ENCODE measurements at places on chromosomes 2 and 18.

- no peak for DNase-seq
Measured at GRCh38 chr2:26435106-26435505, 33.4 kb downstream of the DRC1 start.

GRCh38 chr2:28688818-28689217, 62.8 kb upstream of the PPP1CB start:
- no peak for DNase-seq

GRCh38 chr2:233713262-233713615, 532 bp downstream of the UGT1A5 start:
- no peak for DNase-seq

- no peak for DNase-seq
Measured at GRCh38 chr18:72104851-72105250, 439.3 kb downstream of the CBLN2 start.

DNA sequence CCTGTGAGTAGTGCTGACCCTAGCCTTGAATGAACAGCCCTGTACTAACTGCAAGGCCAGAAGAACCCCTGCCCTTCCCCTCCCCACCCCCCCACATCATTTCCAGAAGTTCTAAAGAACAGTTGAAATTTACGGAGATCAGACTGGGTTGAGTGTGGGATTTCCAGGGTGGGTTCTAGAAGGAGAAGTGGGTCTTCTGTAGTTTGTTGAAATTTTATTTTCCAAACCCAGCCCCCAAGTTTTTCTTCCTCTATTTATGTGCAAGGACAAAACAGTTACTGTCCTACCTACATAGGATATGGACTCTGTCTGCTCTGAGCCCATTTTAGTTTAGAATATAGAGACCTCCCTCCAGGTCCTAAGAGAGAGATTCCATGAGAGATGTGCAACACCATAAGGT, 26.3 kb upstream of the CASP10 start:
- DNase-seq = no peak

DNA sequence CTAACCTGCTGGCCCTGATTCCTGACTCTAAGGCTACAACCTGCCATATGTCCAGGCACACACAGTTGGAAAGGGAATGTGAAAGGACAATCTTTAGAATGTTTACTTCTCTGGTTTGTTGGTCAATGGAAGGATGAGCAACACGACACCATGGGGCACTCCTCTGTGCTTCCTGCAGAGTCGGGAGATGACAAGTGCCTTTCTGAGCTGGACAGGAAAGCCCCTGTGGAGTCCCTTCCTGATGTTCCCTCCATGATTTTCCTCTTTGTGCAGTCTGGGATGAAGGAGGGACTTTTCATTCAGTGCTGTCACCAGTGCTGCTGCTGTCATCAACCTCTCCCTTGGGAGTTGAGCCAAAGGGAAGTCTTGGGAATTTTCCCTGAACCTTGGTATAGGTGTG, 22.6 kb upstream of the SERPINB7 start:
- no peak for DNase-seq

DNA sequence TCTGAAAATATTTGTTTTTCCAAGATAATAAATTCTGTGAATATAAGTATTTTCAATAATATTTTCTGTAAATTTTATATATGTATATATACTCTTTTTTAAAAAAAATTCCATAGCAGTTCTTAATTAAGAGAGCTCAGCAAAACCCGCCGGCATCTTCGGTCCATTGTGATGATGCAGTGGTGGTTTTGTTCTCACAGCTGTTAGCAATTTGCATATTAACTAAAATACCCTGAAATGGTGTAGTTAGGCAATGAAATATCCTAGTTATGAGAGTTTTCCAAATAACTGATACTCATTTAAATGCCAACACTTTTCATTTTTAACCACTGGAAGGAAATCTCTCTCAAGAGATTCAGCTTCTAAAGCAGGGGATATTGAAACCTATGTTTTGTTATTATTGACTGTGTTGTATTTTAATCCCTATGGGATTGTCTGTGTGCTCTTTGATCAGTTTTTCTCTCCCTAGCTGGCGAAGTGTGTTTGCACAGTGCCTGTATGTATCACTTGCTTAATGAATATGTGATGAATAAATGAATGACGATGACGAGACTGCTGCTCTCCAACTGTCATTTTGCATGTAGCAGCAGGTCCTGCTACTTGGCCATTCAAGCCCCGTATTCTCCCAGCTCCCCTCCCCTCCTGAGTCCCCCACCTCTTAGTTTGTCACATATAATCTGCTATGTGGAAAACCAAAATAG, 42.4 kb downstream of the PSMG2 start:
- DNase-seq = no peak

DNA sequence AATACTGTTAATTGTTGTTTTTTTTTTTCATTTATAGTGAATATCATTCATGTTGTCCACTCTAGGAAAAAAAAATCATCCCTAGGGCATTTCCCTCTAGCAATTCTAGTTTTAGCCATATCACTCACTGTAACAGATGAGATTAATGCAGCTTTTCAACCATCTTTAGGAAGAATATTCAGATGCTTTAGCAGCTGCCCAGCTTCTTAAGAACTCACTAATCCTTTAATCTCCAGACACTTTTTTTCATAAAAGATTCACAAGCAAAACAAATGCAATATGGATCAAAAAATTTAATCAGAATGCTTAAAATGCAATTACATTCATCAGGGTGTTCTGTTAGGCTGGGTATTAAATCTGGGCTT, 692.6 kb downstream of the ERBB4 start:
- no peak for DNase-seq

DNA sequence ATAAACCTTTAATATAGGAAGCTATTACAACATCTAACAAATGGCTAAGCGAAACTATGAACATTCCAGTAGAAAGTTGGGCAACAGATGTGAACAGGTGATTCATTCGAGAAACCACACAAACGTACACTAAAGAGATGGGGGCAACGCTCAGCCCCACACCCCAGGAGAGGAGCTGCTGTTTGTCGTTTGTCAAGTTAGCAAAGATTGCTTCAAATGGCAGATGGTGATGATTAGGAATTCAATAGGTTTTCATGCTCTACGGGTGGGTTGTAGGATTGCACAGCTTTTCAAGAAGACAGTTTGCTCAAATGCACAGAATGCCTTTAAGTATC, 154.7 kb upstream of the HDAC4 start:
- DNase-seq = no peak

DNA sequence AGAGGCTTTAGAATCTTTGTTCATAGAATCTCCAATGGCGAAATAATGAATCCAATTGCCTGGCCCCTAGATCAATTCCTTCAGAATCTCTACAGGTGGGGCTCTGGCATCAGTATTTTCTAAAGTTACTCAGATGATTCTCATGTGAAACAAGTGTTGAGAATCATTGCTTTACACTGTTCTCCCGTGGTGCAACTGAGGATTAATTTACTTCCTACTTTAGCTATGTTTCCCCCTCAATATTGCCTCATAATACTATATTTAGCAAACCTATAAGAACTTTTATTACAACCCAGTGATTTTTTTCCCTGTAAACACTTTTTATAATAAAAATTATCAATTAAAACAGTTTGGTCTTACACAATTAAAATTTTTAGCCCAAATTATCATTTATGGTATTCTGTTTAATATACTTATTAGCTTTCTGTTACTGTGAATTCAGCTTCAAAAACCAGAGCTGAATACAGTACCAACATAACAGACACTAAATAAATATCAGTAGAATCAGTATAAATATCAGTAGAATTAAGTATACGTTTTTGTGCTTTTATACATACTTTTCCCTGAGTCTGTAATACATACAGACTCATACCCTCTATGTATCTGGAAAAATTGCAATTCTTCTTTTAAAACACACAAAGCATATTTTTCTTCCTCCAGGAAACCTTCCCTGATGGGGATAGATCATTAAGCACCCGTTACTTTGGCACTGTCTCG, 20.8 kb downstream of the SLC38A11 start:
- no peak for DNase-seq

GRCh38 chr18:3595369-3596273, 145.6 kb downstream of the TGIF1 start:
- DNase-seq = no peak

DNA sequence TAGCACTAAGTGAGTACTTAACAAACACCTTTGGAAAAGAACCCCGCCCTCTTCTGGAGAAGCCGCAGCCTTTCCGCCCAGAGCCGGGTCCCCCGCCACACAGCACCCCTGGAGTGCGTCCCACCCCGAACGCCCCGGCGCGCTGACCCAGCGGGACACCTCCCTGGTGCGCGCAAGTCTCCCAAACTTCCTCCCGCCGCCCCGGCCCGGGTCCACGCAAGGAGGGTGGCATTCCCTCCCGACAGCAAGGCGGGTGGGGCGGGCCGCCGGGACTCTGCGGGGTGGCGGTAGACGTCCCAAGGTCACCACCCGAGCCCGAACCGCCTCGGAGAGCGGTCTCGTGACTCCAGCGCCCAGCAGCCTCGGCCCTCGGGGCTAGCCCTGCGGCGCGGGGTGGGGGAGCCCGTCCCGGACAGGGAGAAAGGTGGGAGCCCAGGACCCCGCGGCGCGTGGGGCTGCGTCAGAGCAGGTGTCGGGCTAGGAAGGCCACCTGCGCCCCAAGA, 598 bp downstream of the CCDC93 start:
- no peak for DNase-seq

DNA sequence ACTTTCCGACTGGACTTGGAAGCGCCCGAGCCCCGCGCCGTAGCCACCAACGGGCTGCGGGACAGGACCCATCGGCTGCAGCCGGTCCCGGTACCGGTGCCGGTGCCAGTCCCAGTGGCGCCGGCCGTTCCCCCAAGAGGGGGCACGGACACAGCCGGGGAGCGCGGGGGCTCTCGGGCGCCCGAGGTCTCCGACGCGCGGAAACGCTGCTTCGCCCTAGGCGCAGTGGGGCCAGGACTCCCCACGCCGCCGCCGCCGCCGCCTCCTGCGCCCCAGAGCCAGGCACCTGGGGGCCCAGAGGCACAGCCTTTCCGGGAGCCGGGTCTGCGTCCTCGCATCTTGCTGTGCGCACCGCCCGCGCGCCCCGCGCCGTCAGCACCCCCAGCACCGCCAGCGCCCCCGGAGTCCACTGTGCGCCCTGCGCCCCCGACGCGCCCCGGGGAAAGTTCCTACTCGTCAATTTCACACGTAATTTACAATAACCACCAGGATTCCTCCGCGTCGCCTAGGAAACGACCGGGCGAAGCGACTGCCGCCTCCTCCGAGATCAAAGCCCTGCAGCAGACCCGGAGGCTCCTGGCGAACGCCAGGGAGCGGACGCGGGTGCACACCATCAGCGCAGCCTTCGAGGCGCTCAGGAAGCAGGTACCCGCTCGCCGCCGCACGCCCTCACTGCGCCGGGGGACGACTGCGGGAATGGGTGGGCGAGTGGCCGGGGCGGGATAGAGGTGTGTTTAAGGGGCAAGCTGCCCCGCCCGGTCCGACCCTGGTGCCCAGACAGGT, 713 bp downstream of the ATOH8 start:
- DNase-seq = no peak

- no peak for DNase-seq
Measured at GRCh38 chr18:24795129-24795528, 334.7 kb downstream of the HRH4 start.

DNA sequence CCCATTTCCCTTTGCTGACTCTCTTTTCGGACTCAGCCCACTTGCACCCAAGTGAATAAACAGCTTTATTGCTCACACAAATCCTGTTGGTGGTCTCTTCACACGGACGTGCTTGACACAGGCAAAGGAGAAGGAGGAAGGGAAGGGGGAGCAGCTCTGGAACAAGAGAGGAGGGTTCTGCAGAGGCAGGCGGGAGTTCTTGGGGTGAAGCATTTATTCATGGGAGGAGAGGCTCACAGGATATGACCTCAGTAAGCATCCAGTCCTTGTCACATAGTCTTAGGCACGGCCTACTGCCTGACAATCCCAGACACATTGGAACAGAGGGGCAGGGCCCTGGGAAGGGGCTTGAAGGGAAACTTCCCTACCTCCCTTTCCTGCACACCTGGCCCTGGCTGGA, 171.7 kb upstream of the HS6ST1 start:
- no peak for DNase-seq

- no peak for DNase-seq
Measured at GRCh38 chr2:226877491-226877890, 41.6 kb downstream of the RHBDD1 start.

- no peak for DNase-seq
Measured at GRCh38 chr2:15894481-15895144, 45.7 kb upstream of the MYCN start.

GRCh38 chr2:151243468-151243867, 18.2 kb downstream of the RBM43 start:
- no peak for DNase-seq

DNA sequence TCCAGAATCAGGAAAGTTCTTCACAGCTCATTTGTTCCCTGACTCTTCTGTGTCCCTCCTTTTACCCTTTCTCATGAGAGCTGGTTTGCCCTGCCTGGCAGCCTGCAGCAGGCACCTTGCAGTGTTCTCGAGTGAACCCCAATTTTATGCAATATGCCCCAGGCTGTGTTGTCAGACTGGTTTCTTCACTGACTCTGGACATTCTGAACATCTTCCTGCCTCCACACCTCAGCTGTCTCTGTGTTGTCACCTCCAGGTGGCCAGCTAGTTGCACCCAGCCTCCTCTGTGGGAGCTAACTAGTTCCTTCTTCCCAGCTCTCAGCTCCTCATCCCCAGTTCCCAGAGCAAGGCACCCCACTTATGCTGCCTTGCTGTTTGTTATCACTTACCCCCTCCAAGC, 5.5 kb downstream of the SETBP1 start:
- DNase-seq = no peak

DNA sequence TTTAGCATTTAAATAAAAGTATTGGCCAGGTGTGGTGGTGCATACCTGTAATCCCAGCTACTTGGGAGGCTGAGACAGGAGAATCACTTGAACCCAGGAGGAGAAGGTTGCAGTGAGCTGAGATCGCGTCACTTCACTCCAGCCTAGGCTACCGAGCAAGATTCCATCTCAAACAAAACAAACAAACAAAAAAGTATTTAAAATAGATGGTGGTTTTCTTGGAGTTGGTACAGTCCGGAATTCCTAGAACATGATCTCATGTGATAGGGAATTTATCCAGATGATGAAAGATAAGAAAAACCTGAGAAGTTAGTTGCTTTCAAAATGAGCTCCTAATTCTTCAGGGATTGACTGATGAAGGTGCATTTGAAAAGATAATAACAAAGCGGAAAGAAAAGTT, 62.0 kb downstream of the BIRC6 start:
- no peak for DNase-seq

DNA sequence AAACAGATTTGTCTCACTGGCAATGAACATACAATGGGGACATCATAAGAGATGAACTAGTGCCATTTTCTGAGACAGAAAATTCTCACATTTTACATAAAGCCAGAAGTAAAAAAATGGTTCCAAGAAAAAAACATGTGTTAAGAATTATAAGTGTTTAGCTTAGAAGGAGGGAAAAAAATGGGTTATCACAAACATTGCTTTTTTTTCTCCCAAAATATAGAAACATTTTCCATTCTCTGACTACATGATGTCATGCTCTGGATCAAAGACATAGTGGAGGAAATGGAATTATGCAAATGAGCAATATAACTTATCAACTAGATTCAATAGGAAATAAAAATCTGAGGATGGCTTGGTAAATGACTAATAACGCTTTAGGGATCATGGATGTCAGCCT, 49.8 kb downstream of the SPATS2L start:
- no peak for DNase-seq

GRCh38 chr18:23108496-23108895, 26.8 kb upstream of the CABLES1 start:
- no peak for DNase-seq

Data from CMK (cell line).